ENCODE measurements at places on chromosomes 5 and 9.

DNA sequence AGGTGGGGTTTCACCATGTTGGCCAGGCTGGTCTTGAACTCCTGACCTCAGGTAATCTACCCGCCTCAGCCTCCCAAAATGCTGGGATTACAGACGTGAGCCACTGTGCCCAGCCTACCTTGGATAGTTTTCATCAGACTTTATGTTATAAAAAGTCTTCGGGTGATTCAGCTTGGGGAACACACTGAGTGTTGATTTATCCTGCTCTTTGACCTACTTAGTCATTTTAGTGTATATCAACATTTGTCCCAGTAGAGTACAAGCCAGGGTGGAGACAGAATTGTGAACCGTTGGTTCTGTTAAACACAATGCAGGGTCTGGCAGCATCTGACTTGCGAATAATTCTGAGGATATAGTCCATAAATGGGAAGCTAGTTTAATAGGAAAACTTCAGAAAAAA is 39.7 kb downstream of the NFX1 start:
- DNase-seq = no peak

- no peak for DNase-seq
Observed at GRCh38 chr9:127138444-127138843, 16.0 kb upstream of the ANGPTL2 start.

DNA sequence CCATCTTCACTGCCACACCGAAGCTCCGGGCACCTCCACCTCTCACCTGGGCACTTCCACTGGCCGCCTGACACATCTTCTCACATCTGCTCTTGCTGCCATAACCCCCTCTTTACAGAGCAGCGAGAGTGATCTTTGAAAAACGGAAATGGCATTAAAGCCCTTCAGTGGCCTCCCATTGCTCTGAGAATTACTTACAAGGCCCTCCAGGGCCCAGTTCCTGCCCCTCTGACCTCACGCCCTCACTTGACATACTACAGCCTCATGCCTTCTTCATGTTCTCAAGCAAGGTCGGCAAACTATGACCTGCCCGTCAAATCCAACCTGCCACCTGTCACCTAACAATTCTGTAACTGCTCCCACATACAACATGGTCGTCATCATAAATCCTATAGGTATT is 187.3 kb downstream of the NR3C1 start:
- DNase-seq = no peak

- DNase-seq = no peak
Observed at GRCh38 chr5:43358726-43359125, 45.5 kb upstream of the HMGCS1 start.

DNA sequence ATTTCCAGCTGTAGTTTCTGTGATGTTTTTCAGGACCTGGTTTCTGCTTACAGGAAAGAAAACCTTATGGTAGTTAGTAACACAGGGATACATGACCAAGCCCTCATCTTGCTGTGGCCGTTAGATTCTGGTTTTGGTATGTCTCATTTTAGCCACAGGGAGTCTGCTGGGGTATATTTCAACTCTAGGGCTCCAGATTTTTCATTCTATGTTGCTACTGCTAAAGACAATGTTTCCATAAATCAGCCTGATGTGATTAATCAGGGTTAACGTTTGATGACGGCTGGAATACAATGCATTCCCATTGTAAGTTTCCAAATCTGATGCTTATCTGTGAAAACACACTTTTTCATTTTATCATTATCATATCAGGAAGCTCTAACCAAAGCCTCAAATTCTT is 48.2 kb downstream of the P4HA2 start:
- DNase-seq = no peak

DNA sequence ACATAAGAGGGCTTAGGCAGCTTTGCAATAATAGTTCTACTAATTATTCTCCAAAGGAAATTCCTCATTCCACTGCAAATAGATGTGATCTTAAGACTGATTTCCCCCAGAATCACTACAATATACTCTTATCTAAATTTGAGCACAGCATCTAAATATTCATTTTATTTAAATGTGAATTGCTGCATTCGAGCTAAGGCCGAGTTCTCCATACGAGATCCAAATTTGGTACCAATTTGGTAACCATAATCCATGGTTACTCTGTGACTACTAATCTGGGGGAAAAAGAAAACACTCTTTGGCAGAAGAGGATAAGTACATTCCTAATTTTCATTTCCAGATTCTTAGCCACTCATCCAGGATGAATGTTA is 19.7 kb upstream of the RIC1 start:
- no peak for DNase-seq

DNA sequence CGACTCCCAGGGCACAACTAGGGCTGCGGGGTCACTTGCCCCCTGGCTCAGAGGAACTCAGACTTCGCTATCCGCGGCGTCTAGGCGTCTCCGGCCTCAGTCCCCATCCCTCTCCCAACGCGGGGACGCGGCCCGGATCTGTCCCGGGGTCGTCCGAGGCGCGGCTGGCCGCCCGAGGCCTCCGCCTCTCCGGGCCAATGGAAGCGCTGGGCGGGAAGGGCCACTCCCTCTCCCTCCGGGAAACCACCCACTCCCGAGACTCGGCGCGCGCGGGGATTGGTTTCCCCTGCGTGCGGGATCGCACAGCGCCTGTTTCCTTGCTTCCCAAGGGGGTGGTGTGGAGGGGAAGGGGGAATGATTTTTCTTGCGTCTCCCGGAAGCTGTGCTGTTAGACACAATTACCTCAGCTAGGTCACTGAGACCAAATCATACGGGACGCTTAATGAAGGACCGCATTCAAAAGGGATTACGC is 38.3 kb downstream of the NR2F1 start:
- no peak for DNase-seq

GRCh38 chr5:54146390-54146789 is 164.0 kb downstream of the ARL15 start:
- no peak for DNase-seq

DNA sequence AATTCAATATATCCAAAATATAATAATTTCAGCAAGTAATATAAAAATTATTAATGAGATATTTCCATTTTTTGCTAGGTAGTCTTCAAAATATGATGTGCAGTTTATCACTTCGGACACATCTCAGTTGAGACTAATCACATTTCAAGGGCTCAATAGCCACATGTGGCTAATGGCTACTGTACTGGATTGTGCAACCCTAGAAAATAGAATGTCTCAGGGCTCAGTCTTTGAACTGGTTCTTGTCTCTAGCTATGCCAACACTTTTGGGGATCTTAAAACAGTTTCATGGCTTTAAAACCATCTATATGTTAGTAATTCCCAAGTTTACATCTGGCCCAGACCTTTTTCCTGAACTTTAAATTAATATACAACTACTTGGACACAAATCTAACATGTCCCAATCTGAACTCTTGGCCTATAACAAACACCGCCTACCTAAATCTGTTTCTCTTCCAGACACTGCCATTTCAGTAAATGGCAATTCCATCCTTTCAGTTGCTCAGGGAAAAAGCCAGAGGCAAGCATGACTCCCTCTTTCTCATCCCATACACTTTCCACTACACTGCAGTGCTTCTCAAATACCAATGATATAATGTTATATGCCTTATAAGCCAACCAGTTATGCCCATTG is 18.8 kb downstream of the PTAR1 start:
- DNase-seq = no peak
